ENCODE measurements at places on chromosomes 6 and 20.

DNA sequence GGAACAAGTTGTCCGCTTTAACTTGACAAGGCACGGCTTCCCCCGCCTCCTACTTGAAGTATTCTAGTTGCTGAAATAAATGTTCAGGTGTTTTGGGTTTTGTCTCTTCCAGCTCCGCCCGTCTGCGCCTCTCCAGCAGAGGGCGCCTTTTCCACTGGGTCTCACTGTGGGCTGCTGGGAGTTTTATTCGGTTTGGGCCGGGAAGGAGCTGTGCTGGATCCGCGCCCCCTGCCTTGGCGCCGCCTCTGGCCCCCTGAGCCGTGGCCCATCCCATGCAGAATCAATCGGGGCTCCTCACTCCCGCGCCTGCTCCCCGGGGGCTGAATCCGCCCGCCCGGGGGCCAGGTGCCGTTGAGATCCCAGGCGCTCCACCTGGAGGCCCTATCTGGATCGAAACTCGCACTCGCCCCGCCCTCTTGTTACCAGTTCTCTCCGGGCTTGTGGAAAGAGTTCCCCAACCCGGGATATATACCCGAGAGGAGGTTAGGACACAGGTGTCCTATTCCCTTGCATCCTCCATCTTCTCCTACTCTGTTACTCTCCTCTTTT, 51.0 kb upstream of the TCF21 start:
- no peaks in the 10 kb centered on the region for H3K27me3 ChIP-seq
- H3K27ac ChIP-seq, result no peak overlapping the region
- peak overlapping the region; percentile 50 for H3K4me3 ChIP-seq
- no peaks in the 10 kb centered on the region for H3K4me1 ChIP-seq
- DNase-seq, result no peak
- H3K36me3 ChIP-seq, result no peaks in the 10 kb centered on the region

DNA sequence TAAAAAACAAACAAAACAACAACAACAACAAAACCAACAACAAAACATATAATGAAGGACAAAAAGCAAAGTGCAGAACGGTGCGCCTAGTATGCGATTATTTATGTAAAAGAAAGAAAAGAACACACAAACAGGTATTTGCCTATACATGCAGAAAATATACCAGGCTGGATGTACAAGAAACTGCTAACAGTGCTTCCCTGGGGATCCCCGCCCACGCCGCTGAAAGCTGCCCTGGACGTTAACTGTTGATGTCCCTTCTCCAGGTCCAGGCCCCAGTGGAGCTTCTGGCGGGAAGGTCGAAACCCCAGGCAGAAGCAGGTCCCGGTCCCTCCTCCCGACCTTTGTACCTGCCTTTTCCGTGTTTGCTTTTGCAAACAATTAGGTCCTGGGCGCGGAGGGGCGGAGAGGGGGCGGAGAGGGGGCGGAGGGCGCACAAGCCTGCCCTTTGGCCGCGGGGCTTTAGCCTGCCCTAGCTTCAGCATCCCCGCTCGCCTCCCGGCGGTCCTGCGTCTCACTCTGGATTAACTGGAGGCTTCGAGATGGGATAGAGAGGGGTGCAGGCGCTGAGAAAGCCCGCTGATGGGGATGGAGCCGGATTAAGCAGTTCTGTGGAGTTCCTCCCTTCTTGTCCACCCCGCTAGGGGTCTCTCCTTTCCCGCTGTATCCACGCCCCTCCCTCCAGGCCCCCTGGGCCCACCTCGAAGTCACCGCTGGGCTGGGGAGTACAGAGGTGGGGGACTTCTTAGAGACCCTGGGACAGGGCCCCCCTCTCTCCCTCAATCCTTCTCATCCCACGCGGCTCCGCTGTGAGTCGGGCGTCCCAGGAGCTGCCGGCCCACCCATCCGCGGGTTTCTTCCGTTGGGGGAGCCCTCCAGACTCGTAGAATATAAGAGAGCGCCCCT, 8.2 kb upstream of the AHCY start:
- no peak overlapping the region for H3K27ac ChIP-seq
- peaks cover 16% of the 10 kb centered on the region for H3K4me1 ChIP-seq
- H3K36me3 ChIP-seq, result no peaks in the 10 kb centered on the region
- DNase-seq, result no peak
- peak overlapping the region; percentile 18 for H3K4me3 ChIP-seq
- H3K27me3 ChIP-seq, result no peaks in the 10 kb centered on the region

DNA sequence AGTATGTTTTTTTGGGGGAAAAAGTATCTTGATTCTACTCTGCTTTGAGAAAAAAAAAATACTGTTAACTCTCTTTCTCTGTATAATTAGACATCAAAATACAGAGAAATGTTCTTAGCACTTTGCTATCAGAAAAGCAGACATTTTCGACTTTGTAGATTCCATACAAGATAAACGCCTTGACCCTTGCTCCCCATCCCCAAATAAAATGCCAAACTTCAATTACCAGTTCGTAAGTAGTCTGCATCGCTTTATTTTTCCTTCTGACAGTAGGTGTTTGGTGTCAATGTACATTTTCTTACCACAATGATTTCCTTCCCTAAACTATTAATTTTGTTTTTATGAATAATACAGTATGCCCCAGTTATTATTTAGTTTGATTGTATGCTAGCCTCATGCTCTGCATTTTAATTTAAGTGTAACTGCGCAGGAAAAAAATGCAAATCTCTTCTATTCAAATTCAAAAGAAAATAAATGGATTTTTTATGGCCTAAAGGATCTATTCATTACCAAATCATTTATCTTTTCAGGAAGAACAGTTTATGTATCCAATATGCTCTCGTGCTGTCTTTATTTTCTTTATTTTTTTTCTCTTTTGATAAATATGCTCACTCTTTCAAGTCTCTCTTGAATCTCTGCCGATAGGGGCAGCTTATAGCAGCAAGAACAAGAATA, 84.8 kb upstream of the ZNF217 start:
- no peak overlapping the region for H3K27ac ChIP-seq
- DNase-seq, result no peak
- H3K36me3 ChIP-seq, result no peaks in the 10 kb centered on the region

GRCh38 chr6:67221226-67221625, 1413.9 kb upstream of the ADGRB3 start:
- H3K4me3 ChIP-seq, result no peak overlapping the region
- no peak for DNase-seq
- H3K36me3 ChIP-seq, result no peaks in the 10 kb centered on the region
- no peaks in the 10 kb centered on the region for H3K4me1 ChIP-seq
- no peaks in the 10 kb centered on the region for H3K27me3 ChIP-seq

GRCh38 chr6:46967826-46968349, 46.1 kb upstream of the ADGRF5 start:
- no peak overlapping the region for H3K4me3 ChIP-seq
- no peaks in the 10 kb centered on the region for H3K36me3 ChIP-seq
- no peak for DNase-seq
- peaks cover 6% of the 10 kb centered on the region for H3K4me1 ChIP-seq

DNA sequence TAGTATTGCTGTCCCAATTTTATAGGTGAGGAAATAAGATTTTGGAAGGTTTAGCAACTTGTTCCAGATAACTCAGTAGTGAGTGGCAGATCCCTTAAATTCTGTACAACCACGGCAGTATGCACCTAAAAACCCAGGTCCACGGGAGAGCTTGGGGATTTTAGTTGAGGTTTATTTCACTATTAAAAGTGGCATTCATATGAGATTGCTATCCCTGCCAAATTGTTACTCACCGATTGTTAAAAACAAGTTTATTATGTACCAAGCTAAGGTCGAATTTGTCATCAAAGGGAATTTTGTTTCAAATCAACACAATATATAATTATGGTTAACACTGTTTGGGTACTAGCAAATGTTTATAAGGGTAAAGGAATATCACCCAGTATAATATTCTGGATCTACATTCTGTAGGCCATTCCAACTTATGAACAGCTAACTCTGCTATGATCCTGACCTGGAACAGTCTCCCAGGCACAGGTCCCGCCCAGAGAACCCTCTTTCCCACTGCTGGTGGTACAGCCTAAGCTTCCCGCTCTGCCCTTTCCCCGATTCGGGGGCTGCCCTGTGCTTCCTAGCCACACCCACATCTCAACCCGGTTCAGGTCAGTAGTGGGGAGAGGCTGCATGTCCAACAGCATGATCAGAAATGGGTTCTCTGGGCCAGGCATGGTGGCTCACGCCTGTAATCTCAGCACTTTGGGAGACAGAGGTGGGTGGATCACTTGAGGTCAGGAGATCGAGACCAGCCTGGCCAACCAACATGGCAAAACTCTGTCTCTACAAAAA, 24.9 kb downstream of the GPLD1 start:
- no peaks in the 10 kb centered on the region for H3K36me3 ChIP-seq
- H3K4me3 ChIP-seq, result no peak overlapping the region
- H3K27me3 ChIP-seq, result no peaks in the 10 kb centered on the region
- H3K27ac ChIP-seq, result peak overlapping the region; percentile 14
- DNase-seq, result no peak
- H3K4me1 ChIP-seq, result peaks cover 12% of the 10 kb centered on the region

DNA sequence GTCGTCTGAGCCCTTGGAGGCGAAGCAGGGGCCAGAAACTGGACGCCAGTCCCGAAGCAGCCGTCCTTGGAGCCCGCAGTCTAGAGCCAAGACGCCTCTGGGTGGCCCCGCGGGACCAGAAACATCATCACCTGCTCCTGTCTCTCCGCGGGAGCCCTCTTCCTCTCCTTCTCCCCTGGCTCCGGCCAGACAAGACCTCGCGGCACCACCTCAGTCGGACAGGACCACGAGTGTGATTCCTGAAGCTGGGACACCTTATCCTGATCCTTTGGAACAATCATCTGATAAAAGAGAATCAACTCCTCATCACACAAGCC, 416 bp downstream of the RSPH4A start:
- no peaks in the 10 kb centered on the region for H3K36me3 ChIP-seq
- peaks cover 3% of the 10 kb centered on the region for H3K4me1 ChIP-seq
- DNase-seq, result no peak

GRCh38 chr6:129679758-129680157, 30.2 kb downstream of the ARHGAP18 start:
- H3K27me3 ChIP-seq, result no peaks in the 10 kb centered on the region

GRCh38 chr6:111957623-111958315, 84.5 kb upstream of the FYN start:
- no peaks in the 10 kb centered on the region for H3K4me1 ChIP-seq
- no peaks in the 10 kb centered on the region for H3K36me3 ChIP-seq
- no peaks in the 10 kb centered on the region for H3K27me3 ChIP-seq
- no peak overlapping the region for H3K4me3 ChIP-seq
- H3K27ac ChIP-seq, result no peak overlapping the region

DNA sequence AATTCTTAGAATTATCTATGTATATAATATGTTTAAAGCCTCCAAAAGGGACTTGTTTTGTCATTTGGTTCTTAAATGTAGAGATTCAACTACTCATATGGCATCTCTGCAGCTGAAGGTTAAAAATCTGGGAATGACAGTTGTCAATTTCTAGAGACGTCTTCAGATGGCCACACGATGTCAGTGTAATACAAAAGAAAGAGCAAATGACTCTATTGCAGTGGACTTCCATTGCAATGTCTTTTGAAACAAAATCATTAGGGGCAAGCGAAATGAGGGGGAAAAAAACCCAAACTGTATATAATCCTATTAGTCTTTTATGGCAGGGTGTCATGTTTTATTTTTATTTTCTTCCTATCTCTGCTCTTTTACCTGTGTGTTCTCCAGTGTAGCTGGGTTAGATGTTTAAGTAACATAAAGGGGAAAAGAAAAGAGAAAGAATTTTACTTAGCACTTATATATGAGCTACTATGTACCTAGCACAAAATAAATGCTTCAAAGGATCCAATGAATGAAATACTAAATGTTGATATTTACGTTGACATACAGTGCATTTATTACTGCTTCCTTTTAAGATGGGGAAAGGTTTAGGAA, 26.2 kb downstream of the CCN2 start:
- no peaks in the 10 kb centered on the region for H3K36me3 ChIP-seq
- DNase-seq, result no peak
- H3K4me3 ChIP-seq, result no peak overlapping the region

GRCh38 chr6:4185419-4185818, 50.0 kb upstream of the ECI2 start:
- no peak overlapping the region for H3K27ac ChIP-seq
- H3K4me1 ChIP-seq, result no peaks in the 10 kb centered on the region
- H3K36me3 ChIP-seq, result no peaks in the 10 kb centered on the region
- no peak overlapping the region for H3K4me3 ChIP-seq
- H3K27me3 ChIP-seq, result no peaks in the 10 kb centered on the region
- DNase-seq, result no peak

DNA sequence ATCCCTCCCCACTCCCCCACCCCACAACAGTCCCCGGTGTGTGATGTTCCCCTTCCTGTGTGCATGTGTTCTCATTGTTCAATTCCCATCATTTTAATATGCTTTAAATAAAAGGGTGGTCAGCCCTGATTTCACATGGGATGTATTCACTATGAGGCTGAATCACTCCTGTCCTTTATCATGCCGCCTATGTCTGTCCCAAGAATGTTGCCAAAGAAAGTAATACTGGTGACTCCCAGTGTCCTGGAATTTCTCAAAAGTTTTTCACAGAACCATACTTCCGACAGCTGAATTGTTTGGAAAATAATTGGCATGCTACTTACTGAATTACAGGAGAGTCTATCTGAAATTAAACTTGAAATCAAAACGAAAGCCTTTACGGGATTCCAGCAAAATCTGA, 217.7 kb downstream of the HAO1 start:
- no peaks in the 10 kb centered on the region for H3K36me3 ChIP-seq
- H3K4me1 ChIP-seq, result no peaks in the 10 kb centered on the region
- H3K27ac ChIP-seq, result no peak overlapping the region
- no peak overlapping the region for H3K4me3 ChIP-seq

DNA sequence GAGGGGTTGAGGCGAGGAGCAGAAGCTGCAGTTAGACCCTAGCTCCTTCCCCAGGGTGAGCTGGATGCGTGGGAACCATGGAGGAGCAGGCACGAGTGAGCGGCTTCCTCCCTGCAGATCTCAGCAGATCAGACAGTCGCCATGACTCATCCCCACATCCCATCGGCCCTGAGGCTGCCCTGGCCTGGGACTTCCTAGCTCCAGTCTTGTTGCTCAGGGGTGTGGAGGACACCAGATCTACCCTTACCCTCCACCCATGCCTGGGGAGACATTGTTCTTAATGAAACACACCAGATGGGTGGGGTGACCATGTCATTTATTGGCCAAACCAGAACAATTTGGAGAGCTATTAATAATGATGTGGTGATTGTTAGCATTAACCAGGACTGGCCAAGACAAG, 36.3 kb upstream of the TGM2 start:
- no peak for DNase-seq
- H3K4me1 ChIP-seq, result peaks cover 1% of the 10 kb centered on the region
- no peaks in the 10 kb centered on the region for H3K27me3 ChIP-seq
- no peak overlapping the region for H3K4me3 ChIP-seq
- no peak overlapping the region for H3K27ac ChIP-seq

- DNase-seq, result no peak
- H3K36me3 ChIP-seq, result no peaks in the 10 kb centered on the region
- no peak overlapping the region for H3K27ac ChIP-seq
- no peaks in the 10 kb centered on the region for H3K4me1 ChIP-seq
- no peak overlapping the region for H3K4me3 ChIP-seq
These were observed 90.9 kb upstream of the GCM1 start for GRCh38 chr6:53239526-53239925.

GRCh38 chr6:109202409-109203264, 107.3 kb downstream of the CEP57L1 start:
- no peak overlapping the region for H3K4me3 ChIP-seq
- H3K27me3 ChIP-seq, result no peaks in the 10 kb centered on the region
- DNase-seq, result no peak
- H3K4me1 ChIP-seq, result no peaks in the 10 kb centered on the region
- H3K36me3 ChIP-seq, result no peaks in the 10 kb centered on the region
- H3K27ac ChIP-seq, result no peak overlapping the region
